ENCODE measurements at places on chromosomes 3 and 15.

DNA sequence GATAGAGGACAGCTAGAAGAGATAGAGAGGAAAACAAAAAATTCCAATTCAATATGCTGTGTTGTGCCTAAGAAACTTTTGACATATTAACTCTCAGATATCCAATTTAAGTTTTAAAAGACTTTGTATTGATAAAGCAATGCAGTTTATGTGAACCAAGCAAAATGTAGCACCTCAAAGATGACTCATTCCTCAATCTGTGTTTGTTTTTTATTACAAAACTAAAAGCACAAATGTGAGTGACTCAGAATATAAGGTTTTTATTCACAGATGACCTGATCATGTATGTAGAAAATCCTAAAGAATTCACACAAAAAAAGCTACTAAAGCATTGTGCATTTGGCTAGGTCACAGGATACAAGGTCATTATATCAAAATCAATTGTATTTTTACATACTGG is 11.1 kb downstream of the HCLS1 start:
- DNase-seq = no peak

GRCh38 chr3:197019535-197019934 is 10.1 kb downstream of the MELTF start:
- no peak for DNase-seq

GRCh38 chr3:53109190-53109589 is 21.0 kb downstream of the RFT1 start:
- DNase-seq = peak; percentile 10

DNA sequence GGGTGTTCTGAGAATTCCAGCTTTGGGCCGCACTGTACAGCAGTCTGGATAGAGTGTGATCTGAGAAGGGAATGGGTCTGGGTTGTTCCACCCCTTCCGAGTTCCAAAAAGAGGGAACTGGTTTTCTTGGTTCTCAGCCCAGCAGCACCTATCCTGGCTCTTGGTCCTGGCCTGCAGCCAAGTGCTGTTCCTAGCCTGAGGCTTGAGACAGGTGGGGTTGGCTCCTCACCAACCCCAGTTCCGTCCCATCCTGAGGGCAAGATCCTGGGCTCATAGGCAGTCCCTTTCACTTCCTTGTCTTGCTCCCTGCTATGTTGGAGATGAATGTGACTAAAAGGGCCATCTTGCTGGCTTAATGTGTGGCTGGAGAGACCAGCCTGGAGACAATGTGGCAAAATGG is 15.2 kb downstream of the IVD start:
- no peak for DNase-seq

DNA sequence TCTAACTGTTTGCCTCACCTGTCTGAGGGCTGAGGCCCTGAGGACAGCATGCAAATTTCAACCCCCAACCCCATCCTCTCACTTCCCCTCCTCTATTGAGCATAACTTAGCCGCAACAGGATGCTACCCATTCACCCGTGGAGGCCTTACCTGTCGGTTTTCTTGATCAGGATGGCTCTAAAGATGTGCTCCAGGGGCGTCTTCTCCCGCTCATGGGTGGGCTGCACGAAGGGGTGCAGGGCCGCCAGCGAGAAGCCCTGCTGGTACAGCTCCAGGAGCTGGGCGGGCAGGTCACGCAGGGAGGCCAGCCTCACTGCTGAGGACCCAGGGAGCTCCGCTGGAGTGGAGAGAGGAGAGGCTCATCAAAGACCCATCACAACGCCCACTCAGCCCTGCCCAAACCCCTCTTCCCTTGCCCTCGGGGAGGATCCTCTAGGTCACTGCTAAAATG is 79.8 kb downstream of the RFTN1 start:
- no peak for DNase-seq

- DNase-seq = no peak
Measured at GRCh38 chr15:38647683-38648082, 83.1 kb upstream of the RASGRP1 start.

DNA sequence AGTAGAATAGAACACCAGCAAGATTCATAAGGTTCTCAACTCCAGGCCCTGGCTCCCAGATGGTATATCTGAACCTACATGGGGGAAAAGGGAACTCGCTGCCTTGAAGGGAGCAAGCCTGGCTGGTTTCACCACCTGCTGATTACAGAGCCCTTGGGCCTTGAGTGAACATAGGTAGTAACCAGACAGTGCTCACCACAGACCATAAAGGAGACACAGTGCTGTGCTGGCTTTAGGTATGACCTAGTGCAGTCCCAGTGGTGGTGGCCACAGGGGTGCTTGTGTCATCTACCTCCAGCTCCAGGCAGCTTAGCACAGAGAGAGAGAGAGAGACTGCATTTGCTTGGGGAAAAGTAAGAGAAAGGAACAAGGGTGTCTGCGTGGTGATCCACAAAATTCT is 409.8 kb downstream of the FGF12 start:
- no peak for DNase-seq

DNA sequence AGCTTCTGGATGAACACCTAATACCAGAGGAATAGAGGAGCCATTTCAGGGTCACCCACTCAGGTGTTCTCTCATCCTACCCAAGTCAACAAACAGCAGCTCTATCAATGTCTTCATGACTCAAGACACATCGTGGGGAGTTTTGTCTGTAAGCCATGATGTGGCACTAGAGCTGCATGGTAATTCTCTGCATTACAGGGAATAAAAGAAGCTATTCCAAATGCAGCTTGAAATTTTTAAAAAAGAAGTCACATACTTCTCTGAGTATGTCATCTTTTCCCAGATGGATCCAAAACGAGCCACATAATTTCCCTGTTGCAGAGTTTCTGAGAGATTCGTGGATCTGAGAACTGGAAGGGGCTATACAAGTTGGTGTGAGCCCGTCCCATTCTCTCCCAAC is 6.1 kb upstream of the THSD4 start:
- DNase-seq = peak; percentile 37

Measured in fibroblast of the conjunctiva (primary cell).